Activated T-helper 1 cell treated with anti-CD3 and anti-CD28 coated beads, Interleukin-12 subunit alpha, Interleukin-12 subunit beta, Interleukin-2, Interleukin-4 antibody, amounts not matched to agents 30 ng/mL and 10 ng/mL and 1 ng/mL, durations not matched to agents 14 hours and 24 hours and 36 hours (primary cell): ENCODE measurements at places on chromosomes 1 and 21. TPM values are rescaled to one million over a fixed set of nuclear protein-coding genes. Genes with fewer than 3 reads are reported as not detected.
A peak's percentile ranks its signal among the peaks of the same experiment; 100 is the strongest.

GRCh38 chr1:62346886-62347285 is 27.7 kb upstream of the KANK4 start:
- no peak for DNase-seq
- H3K27ac ChIP-seq = no peak overlapping the region
- H3K36me3 ChIP-seq = no peaks in the 10 kb centered on the region
- no peak overlapping the region for H3K4me3 ChIP-seq

- peaks cover 3% of the 10 kb centered on the region for H3K27me3 ChIP-seq
- no peak overlapping the region for H3K4me3 ChIP-seq
- H3K36me3 ChIP-seq = no peaks in the 10 kb centered on the region
- no peak for DNase-seq
- H3K4me1 ChIP-seq = peaks cover 5% of the 10 kb centered on the region
Observed at GRCh38 chr1:1124786-1125642, 9.1 kb upstream of the C1orf159 start.

DNA sequence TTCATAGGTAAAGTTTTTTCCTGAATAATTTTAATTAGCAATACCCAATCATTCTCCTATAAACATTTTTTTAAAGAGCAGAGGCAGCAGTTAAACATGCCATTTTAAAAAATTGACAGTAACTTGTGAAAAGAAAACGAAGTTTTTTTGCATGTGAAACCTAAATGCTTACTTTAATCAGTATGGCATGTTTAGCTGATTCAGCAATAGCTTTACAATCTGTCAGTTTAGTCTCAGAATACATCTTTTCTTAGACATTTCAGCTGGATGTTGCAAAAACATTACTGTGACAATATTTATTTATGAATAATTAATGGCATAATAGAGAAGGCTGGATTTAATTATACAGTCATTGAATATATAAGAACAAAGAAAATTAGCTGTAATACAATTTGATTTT is 1132.4 kb upstream of the ADGRL2 start:
- no peaks in the 10 kb centered on the region for H3K4me1 ChIP-seq
- no peaks in the 10 kb centered on the region for H3K27me3 ChIP-seq
- no peak overlapping the region for H3K27ac ChIP-seq
- no peak for DNase-seq

- peak overlapping the region; percentile 88 for H3K27ac ChIP-seq
- peaks cover 4% of the 10 kb centered on the region for H3K36me3 ChIP-seq
- no peak overlapping the region for H3K4me3 ChIP-seq
- no peaks in the 10 kb centered on the region for H3K27me3 ChIP-seq
- peak; percentile 76 for DNase-seq
Observed at GRCh38 chr1:36187800-36188593, 32.0 kb downstream of the MAP7D1 start.

DNA sequence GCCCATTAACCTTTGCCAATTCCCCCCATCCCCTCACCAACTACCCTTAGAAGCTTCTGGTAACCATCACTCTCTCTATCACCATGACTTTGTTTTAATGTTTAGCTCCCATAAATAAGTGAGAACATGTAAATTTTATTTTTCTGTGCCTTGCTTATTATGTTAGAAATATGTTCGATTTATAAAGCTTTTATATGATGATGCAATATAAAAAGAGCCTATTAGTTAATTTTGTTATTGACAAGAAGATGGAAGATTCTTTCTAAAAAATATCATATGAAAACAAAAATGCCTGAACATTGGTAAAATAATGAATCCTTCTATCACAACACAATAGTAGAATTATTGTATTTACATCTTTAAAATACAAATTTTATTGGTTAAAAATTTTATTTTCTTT is 836.1 kb upstream of the TMPRSS15 start:
- H3K27ac ChIP-seq = no peak overlapping the region
- H3K4me3 ChIP-seq = no peak overlapping the region
- no peaks in the 10 kb centered on the region for H3K36me3 ChIP-seq
- DNase-seq = no peak

DNA sequence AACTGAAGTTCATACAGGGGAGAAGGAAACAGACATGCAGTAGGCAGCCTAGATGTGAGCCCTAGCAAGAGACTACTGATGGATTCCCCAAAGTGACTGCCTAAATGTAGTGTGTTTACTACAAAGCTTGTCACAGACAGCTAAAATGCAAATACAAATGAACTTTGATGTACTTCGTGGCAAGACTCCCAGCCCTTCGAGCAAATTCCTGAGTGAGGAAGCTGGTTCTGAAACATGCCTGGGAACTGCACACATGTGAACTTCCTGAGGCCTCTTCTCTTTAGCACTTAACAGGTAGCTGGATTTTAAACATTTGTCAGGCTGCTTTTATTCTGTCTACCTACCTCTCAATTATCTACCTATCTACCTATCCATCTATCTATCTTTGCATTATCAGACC is 6.7 kb upstream of the IRF2BP2 start:
- no peak overlapping the region for H3K4me3 ChIP-seq
- no peaks in the 10 kb centered on the region for H3K27me3 ChIP-seq
- no peak for DNase-seq
- peaks cover 43% of the 10 kb centered on the region for H3K4me1 ChIP-seq

Gene ST6GALNAC5
- not detected in 2 replicates for total RNA-seq

Gene EPHA2
- total RNA-seq = not detected in 2 replicates

- no peak overlapping the region for H3K27ac ChIP-seq
- no peak for DNase-seq
- peaks cover 17% of the 10 kb centered on the region for H3K4me1 ChIP-seq
- no peaks in the 10 kb centered on the region for H3K36me3 ChIP-seq
- no peak overlapping the region for H3K4me3 ChIP-seq
Observed at GRCh38 chr1:230163205-230163604, 96.2 kb downstream of the GALNT2 start.

DNA sequence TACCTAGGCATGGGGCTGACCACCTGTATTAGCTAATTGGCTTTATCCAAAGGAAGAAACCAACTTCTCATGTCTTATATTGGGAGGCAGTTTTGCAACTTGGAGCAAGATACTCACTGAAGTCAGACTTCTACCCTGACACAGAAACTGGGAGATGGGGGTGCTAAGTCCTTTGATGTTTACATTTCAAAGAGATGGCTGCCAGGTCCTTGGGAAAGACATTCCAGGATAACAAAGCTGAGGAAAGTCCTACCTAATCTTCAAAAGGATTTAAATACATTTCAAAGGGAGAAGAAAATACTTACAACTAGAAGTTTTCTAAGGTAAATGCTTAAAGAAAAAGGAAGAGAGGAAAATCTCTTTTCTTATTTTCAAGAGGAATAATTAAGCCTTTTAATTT is 62.1 kb downstream of the FH start:
- H3K27me3 ChIP-seq = no peaks in the 10 kb centered on the region
- no peaks in the 10 kb centered on the region for H3K36me3 ChIP-seq
- DNase-seq = no peak

GRCh38 chr1:225981714-225982113 is 17.4 kb downstream of the SDE2 start:
- no peak overlapping the region for H3K27ac ChIP-seq
- peaks cover 14% of the 10 kb centered on the region for H3K4me1 ChIP-seq
- H3K4me3 ChIP-seq = no peak overlapping the region
- H3K27me3 ChIP-seq = no peaks in the 10 kb centered on the region
- H3K36me3 ChIP-seq = peaks cover 50% of the 10 kb centered on the region

GRCh38 chr1:228154670-228155571 is 5.2 kb downstream of the GJC2 start:
- no peak overlapping the region for H3K4me3 ChIP-seq
- no peaks in the 10 kb centered on the region for H3K27me3 ChIP-seq
- no peaks in the 10 kb centered on the region for H3K36me3 ChIP-seq
- H3K4me1 ChIP-seq = peaks cover 11% of the 10 kb centered on the region

Gene SFN
- 0.47 and 0.78 TPM in 2 replicates for total RNA-seq

DNA sequence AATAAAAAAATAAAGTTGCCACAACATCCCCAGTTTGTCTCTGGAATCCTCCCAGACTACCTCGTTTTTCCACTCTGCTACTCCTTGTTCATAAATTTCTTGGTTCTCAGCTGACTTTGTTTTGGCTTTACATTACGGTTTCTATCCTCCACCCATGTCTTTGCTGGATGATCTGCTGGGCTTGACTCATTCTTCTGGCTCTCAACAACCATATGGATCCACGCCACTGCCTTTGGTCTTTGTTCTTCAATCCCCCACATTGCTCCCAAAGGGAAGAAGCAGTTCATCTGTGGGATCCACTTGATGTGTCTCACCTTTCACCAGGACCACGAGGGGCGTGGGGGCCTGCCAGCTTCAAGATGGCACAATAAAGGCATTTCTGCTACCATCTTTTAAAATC is 67.1 kb upstream of the NBL1 start:
- DNase-seq = no peak
- H3K36me3 ChIP-seq = no peaks in the 10 kb centered on the region
- H3K4me1 ChIP-seq = peaks cover 1% of the 10 kb centered on the region
- no peak overlapping the region for H3K27ac ChIP-seq

Gene AIM2
- total RNA-seq = 49.0 and 52.9 TPM in 2 replicates

- H3K36me3 ChIP-seq = no peaks in the 10 kb centered on the region
- no peak overlapping the region for H3K4me3 ChIP-seq
- no peak overlapping the region for H3K27ac ChIP-seq
- DNase-seq = no peak
- H3K4me1 ChIP-seq = no peaks in the 10 kb centered on the region
- H3K27me3 ChIP-seq = no peaks in the 10 kb centered on the region
Observed at GRCh38 chr1:223319905-223320580, 43.9 kb downstream of the SUSD4 start.

Gene PLA2G2F
- not detected in 2 replicates for total RNA-seq

- DNase-seq = no peak
- H3K4me1 ChIP-seq = peaks cover 21% of the 10 kb centered on the region
- no peak overlapping the region for H3K4me3 ChIP-seq
- no peak overlapping the region for H3K27ac ChIP-seq
Observed at GRCh38 chr1:91645031-91645430, 144.4 kb downstream of the CDC7 start.

GRCh38 chr1:161119092-161119903 is 1.4 kb downstream of the NIT1 start:
- DNase-seq = peak; percentile 47
- no peaks in the 10 kb centered on the region for H3K27me3 ChIP-seq
- H3K4me3 ChIP-seq = peak overlapping the region; percentile 97
- peak overlapping the region; percentile 96 for H3K27ac ChIP-seq
- peaks cover 62% of the 10 kb centered on the region for H3K4me1 ChIP-seq
- peaks cover 51% of the 10 kb centered on the region for H3K36me3 ChIP-seq

GRCh38 chr21:33843216-33843615 is 72.4 kb downstream of the ATP5PO start:
- no peak overlapping the region for H3K4me3 ChIP-seq
- H3K4me1 ChIP-seq = no peaks in the 10 kb centered on the region
- DNase-seq = no peak
- H3K27ac ChIP-seq = no peak overlapping the region
- no peaks in the 10 kb centered on the region for H3K27me3 ChIP-seq
- no peaks in the 10 kb centered on the region for H3K36me3 ChIP-seq

DNA sequence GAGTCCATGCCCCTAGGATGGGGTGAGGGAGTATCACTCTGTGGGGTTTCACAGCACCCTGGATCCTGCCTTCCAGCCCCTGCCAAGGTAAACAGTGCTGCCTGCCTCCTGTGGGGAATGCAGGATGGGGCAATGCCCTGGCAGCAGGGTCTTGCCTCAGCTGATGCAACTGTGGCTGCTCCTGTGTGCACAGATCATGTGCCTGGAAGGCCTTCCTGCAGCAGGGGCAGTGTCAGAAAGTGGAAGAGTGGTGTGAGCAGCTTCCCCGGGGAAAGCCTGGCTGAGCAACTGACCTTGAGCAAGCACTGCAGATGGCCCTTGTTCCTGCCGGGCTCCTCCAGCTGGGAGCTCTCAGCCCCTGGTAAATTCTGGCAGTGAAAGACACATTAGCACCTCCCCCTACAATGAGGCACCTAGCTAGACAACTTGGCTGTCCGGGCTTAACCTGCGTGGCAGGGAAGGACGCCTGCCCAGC is 9.9 kb downstream of the TOR3A start:
- peaks cover 2% of the 10 kb centered on the region for H3K4me1 ChIP-seq
- no peak overlapping the region for H3K27ac ChIP-seq
- DNase-seq = no peak
- peaks cover 33% of the 10 kb centered on the region for H3K36me3 ChIP-seq

DNA sequence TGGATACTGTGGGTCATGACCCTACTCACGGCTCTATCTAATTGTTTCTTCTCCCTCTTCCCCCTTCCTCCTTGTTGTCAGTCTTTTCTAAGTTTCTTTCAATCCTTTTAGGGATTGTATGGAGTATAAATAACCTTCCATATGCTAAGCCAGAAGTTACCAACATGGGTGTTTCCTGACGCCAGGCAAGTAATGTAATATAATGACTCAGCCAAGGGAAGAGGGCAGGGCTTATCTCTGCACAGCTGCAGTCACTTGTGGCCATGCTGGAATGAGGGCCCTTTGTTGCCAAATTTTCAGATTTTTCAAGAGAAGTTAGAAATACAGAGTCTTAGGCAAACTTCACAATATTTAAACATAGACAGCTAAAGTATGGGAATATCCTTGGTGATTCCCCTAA is 194.6 kb downstream of the ST6GALNAC3 start:
- H3K4me3 ChIP-seq = peak overlapping the region; percentile 48
- peaks cover 71% of the 10 kb centered on the region for H3K4me1 ChIP-seq
- H3K36me3 ChIP-seq = no peaks in the 10 kb centered on the region
- DNase-seq = no peak

GRCh38 chr1:159881622-159882526 is 18.1 kb downstream of the CFAP45 start:
- DNase-seq = no peak
- H3K36me3 ChIP-seq = no peaks in the 10 kb centered on the region
- H3K27ac ChIP-seq = no peak overlapping the region
- peaks cover 6% of the 10 kb centered on the region for H3K27me3 ChIP-seq
- H3K4me1 ChIP-seq = no peaks in the 10 kb centered on the region

GRCh38 chr1:30008998-30009657 is 714.3 kb downstream of the MATN1 start:
- no peak overlapping the region for H3K4me3 ChIP-seq
- DNase-seq = no peak
- peaks cover 4% of the 10 kb centered on the region for H3K27me3 ChIP-seq
- H3K27ac ChIP-seq = no peak overlapping the region

GRCh38 chr1:92934395-92935378 is 26.6 kb downstream of the DIPK1A start:
- peaks cover 46% of the 10 kb centered on the region for H3K4me1 ChIP-seq
- no peak for DNase-seq
- H3K36me3 ChIP-seq = peaks cover 7% of the 10 kb centered on the region
- no peaks in the 10 kb centered on the region for H3K27me3 ChIP-seq

Gene FAM72C
- 11.3 and 15.2 TPM in 2 replicates for total RNA-seq

Gene NRIP1
- total RNA-seq = 11.4 and 11.7 TPM in 2 replicates

DNA sequence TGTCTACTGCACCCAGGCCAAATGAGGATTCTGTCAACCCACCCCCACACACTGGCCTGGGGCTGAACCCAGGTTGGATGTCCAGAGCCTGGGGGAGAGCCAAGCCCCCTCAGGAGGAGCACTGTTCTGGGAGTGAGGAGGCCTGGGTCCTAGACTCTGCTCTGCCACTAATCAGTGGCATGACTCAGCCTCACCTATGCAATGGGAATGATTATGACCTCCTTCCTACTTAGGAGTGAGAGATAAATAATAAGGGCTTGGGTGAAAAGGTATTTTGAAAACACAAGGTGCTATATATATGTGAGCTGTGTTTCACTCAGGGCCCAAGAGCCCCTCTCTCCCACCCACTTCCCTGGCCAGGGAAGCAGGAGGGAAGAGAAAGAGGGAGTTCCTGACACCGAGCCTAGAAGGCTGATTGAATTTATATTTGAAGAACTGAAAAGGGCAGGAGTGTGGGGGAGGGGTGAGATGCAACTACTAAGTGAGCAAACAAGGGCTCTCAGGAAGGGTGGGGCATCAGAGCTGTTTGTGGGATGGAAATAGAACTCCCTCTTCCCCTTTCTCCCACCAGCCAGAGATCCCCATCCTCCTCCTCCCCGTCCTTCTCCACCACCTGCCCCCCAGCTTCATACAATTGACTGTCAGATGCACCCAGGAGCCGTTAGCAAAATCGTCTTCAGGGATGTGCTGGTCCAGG is 8.2 kb downstream of the IGSF9 start:
- no peak overlapping the region for H3K4me3 ChIP-seq
- DNase-seq = no peak
- peaks cover 9% of the 10 kb centered on the region for H3K4me1 ChIP-seq
- peaks cover 18% of the 10 kb centered on the region for H3K27me3 ChIP-seq
- no peaks in the 10 kb centered on the region for H3K36me3 ChIP-seq
